Right cardiac atrium (tissue), 5 donors: ENCODE measurements at places on chromosomes 3 and 15.

DNA sequence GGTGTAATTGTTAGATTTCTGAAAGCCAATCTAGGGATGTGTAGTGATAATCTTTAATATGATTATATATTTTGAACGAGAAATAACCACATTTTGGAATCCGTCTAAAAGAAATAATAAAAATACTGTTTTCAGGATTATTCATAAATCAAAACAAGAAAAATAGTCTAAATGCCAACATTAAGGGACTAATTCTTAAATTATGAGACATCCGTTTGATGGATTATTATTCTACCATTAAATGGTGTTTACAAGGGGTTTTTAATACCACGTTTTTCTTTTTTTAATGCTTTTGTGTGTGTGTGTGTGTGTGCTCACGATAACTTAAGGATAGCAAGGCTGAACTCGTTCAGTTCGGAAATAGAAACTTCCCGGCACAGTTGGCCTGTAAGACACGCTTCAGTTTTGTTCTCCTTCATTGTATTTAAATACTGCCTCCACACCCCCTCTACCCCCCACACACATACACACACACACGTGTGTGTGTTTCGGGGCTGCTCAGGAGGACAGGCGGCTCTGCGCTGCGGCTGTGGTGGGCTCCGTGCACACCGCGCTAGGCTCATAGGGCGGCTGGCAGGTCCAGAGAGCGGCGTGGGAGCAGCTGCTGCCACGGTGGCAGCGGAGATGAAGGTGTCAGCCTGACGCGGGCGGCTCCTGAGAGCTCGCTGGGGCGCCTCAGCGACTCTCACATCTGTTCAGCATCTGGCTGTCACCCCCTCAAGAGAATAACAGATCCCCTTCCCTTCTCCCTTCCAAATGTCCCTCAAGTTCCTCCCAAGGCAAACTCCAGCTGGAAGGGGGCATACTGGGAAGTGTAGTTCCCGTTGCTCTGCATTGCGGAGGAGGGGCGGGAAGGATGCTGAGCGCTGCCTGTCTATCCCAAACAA, 23.0 kb upstream of the ANP32A start:
- DNase-seq: peak; percentile 51

- no peak for DNase-seq
Measured at GRCh38 chr15:52056001-52056400, 37.0 kb downstream of the MAPK6 start.

GRCh38 chr3:126777366-126777765, 73.3 kb downstream of the CHCHD6 start:
- no peak for DNase-seq

DNA sequence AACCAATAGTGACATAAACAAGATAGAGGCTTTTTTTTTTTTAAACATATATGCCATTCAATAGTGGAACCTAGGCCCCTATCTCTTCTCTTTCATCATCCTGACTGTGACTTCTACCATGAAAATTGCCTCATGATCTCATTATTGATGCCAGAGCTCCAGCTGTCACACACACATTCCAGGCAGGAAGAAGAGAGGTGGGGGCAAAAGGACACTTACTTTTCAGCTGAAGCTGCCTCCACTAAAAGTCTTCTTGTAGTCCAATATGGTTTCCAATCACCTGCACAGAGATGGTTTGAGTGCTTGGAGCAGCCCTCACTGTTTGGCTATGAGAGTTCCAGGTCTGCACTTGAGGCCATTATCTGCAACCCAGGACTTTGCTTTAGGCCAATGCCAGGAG, 45.0 kb downstream of the CLEC3B start:
- DNase-seq: no peak

DNA sequence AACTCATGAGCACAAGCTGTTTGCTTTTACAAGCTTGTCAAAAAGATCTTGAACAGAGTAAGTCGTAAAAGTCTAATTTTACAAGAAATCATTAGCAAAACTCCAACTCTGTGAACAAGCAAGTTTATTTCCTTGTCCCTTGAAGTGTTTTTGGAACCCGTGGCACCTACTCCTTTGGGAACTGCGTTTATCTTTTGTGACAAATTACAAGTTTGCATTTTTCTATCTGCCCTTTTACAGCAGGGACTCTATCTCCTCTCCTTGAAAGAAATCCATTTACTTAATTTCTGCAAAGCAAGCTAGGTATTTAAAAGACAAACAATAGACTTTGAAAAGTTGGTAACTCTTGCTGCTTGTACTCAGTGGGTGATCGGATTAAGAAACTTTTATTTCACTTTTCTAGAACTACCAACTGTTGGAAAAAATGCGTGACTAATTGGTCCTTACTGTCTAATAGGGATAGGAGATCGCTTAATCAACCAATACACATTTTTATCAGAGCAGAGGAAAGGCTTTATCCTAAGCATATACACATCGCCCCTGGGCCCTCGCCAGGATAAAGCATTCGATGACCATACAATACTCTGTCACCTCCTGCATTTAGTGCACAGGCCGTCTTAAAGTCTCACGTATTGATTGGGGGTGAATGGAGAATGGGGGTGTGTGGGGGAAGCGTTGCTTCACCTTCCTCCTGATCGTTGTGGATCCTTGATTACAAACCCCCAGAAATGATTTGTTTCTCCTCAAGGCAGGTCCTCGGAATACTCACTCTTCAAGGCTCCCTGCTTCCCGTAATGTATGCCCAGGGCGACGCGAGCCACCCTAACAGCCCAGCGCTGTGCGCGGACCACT, 1.7 kb downstream of the PRTG start:
- DNase-seq: no peak

- DNase-seq: no peak
Measured at GRCh38 chr3:45518376-45519135, 76.0 kb upstream of the LIMD1 start.

DNA sequence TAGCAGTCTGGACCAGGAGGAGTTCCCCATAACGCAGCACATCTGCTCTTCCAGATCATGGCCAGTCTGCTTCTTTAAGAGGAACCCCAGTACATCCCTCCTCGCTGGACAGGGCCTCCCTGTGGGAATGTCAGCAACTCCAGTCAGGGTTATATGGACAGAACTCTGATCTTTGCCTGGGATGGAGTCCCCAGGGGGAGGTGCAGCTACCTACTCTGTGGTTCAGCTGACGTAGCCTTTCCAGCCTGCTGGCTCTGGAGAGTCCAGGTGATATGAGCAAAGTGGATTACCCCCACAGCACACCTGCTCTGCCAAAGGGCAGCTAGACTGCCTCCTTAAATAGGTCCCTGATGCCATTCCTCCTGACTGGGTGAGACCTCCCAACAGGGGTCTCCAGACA, 417.1 kb upstream of the EPHA3 start:
- DNase-seq: peak; percentile 8

GRCh38 chr3:23553353-23553752, 252.4 kb upstream of the UBE2E1 start:
- DNase-seq: no peak

DNA sequence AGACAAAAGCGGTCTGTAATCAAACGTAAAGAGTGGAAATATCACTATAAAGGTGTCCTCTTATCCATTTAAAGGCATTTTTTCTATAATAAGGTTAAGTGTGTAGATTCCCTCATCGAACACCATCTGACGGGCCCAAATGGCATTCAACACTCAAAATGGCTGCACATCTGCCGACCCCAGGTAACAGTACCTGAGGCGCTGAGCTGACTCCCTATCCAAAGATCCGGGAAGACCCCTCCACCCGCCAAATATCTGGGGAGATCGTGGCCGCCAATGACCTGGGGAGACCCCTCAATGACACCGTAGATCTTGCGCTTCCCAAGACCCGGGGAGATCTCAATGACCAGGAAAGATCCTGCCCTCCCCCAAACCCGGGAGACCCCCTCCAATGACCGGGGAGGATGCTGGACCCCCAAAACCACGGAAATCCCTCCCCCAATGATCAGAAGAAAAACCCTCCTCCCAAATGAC, 476 bp downstream of the IP6K2 start:
- DNase-seq: no peak

- no peak for DNase-seq
Measured at GRCh38 chr3:39279745-39280517, at the start of gene CX3CR1. TSS of gene CX3CR1 (minus strand) at chr3:39280036. CDS start at chr3:39266509, 13,527 bp downstream.

GRCh38 chr3:44952689-44953088, 23.3 kb downstream of the ZDHHC3 start:
- DNase-seq: no peak

- DNase-seq: no peak
Measured at GRCh38 chr3:94374439-94375161, 311.7 kb downstream of the NSUN3 start.

DNA sequence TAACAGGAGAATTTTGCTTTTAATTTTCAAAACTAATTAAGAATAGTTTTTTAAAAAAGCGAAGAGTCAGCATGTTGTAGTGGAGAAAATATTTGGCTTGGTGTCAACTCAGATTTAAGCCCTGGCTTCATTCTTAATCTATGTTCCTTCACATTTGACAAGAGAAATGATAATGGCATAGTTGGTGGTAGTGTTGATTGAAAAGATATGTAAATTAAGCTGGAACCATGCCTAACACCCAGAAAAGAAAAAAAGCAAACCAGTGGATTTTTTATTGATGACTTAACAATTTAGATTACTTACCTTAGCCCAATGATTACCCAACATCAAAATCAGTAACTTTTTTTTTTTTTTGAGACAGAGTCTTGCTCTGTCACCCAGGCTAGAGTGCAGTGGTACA, 27.4 kb downstream of the TCAIM start:
- DNase-seq: no peak

- peak; percentile 55 for DNase-seq
Measured at GRCh38 chr3:61903931-61904657, 342.7 kb downstream of the PTPRG start.

- DNase-seq: no peak
Measured at GRCh38 chr3:65107174-65107573, 419.4 kb upstream of the ADAMTS9 start.

GRCh38 chr3:137103739-137104138, 146.0 kb downstream of the IL20RB start:
- DNase-seq: no peak

DNA sequence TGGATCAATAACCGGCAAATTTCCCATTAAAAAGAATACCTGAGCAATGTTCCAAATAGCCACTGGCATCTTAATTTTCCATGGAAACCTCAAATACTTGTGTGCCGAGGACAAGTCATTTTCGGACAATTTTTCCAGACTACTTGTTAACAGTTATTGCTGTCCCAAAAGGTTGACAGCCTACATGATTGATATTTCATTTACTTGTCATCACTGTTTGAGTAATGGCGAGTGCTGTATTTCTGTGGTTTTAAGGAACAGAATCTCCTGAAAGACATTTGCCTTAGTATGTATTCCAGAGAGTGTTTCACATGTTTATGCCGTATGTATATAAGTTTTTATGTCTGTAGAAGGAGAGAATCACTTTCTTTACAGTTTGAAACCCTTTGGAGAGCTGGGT, 36.7 kb downstream of the MAP2K5 start:
- DNase-seq: no peak

DNA sequence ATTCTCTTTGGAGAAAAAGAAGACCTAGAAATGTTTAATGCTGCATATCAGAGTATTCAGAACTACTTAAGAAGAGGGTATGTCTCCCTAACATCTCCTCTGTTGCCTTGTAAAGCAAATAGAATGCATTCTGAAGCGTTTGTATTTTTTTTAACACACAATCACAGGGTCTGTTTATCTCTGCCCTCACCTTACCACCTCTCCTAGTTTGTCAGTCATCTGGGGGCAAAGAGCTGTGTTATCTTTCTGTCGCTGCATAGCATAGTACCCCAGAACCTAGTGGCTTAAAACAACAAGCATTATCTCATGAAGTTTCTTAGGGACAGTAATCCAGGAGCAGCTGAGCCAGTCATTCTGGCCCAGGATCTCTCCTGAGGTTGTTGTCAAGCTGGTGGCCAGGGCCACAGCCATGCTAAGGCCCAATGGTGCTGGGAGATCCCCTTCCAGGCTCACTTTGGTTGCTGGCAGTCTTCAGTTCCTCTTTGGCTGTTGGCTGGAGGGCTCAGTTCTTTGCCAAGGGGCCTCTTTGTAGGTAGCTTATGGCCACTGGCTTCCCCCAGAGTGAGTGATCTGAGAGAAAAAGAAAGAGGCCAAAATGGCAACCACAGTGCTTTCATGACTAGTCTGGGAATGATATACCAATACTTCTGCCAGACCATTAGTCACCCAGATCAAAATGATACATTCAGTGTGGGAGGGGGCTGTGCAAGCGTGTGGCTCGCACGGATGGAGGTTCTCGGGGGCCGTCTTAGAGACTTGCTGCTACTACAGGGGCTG, 17.8 kb downstream of the EDEM1 start:
- no peak for DNase-seq

DNA sequence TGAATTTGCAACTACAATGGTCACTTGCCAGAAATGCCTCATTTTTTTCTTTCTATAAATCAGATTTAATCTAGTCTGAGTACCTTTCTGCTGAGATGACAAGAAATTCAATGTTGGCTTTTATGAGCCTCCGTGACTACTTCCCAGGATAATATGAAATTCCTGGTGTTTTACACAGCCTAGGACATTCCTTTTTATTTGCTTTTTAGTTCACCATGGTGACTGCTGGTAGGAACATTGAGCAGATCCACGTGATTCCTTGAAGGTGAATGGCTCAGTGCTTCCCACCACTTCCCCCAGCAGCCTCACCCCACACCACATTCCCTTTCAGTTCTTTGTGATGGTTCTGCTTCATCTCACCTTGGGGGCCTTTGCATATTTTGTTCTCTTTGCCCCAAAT, 4.3 kb upstream of the NPTN start:
- no peak for DNase-seq

GRCh38 chr15:100018191-100018590, 285.0 kb upstream of the LYSMD4 start:
- no peak for DNase-seq

DNA sequence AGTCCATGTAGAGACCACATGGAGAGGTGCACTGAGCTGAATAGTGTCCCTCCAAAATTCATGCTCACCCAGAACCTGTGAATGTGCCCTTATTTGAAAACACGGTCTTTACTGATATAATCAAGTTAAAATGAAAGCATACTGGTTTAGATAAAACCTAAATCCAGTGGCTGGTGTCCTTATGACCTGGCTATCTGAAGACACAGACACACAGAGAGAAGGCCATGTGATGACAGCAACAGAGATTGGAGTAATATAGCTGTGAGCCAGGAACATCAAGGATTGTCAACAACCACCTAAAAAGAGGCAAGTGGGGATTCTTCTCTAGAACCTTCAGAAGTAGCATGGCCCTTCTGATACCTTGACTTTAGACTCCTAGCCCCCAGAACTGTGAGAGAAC, 54.7 kb upstream of the CD47 start:
- no peak for DNase-seq

- no peak for DNase-seq
Measured at GRCh38 chr15:90837094-90837493, 31.3 kb upstream of the FURIN start.

DNA sequence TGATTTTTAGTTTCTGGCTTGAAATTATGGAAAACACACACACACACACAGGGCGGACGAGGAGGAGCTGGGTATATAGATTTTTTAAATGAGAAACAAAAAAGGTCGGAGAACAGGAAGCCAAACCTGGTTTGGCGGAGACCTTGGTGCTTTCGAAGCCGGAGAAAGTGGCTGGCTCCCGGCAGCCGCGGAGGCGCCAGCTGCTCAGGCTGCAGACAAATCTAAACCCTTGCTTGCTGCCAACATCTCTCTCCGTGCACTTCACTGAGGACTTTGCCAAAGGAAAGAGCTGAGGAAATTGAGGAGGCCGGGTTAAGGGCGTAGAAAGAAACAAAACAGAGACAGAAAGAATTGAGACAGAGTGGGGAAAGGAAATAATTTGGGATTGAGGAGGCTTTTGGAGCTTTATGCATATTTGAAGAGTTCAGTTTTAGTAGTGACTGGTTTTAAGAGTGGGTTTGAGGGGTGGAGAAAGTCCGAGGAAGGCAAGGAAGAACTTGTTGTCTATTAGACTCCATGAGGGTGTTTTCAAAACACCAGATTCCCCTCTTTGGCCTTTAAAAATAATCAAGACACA, 2.2 kb downstream of the ZIC1 start:
- no peak for DNase-seq

GRCh38 chr3:59262076-59262498, 212.3 kb upstream of the CFAP20DC start:
- DNase-seq: no peak
